Endothelial cell of umbilical vein (primary cell): ENCODE measurements at places on chromosomes 4 and X. TPM values are rescaled to one million over a fixed set of nuclear protein-coding genes. Genes with fewer than 3 reads are reported as not detected.

Gene FHL1
- 59.4 and 73.2 TPM in 2 replicates for total RNA-seq

Gene KCND1
- total RNA-seq, result 0.67 and 1.3 TPM in 2 replicates

Gene HMGB3
- 124 and 127 TPM in 2 replicates for total RNA-seq

Gene PARM1
- total RNA-seq, result not detected in 2 replicates

Gene MMRN1
- 318 and 414 TPM in 2 replicates for total RNA-seq
